ENCODE measurements at places on chromosomes 7 and 10.

- no peak for DNase-seq
These were observed 261.2 kb downstream of the PPP1R3A start for GRCh38 chr7:113657603-113658002.

DNA sequence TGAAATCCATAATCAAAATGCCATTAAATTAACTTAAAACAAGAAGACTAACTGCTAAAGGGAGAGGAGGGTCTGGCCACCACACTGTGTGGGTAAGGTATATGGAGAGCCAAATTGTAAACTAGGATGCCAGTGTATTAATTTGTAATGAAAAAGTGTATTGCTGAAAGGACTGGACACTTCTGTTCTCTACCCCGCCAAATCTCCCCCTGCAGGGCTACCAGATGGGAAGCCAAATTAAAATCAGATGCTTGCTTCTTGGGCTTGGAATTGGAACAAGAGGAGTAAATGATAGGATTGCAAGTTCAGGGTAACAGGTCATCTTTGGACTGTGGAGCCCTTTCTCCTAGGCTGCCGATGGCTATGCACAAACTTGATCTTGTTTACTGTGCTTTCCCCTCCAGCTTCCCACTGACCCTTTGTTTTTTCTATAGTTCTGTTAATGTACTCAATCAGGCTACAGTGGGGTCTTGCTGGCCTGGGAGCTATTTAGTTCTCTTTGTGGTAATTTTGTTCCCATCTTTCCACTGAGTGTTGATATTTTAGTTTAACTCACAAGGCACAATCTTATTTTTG lies 932.1 kb upstream of the C7orf33 start:
- DNase-seq: no peak

GRCh38 chr7:81632418-81632817 lies 137.4 kb downstream of the HGF start:
- DNase-seq: no peak

GRCh38 chr10:35700487-35700882 lies 58.4 kb upstream of the FZD8 start:
- no peak for DNase-seq

Measured in NCI-H524 treated with DMSO at 0.1 percent for 48 hours (cell line).